ENCODE measurements at places on chromosomes 4 and X.

- DNase-seq: no peak
Observed at GRCh38 chrX:40151211-40152172, 53.7 kb upstream of the BCOR start.

- DNase-seq: no peak
Observed at GRCh38 chr4:147737623-147738022, 5.7 kb downstream of the ARHGAP10 start.

- DNase-seq: no peak
Observed at GRCh38 chr4:115234405-115235093, 121.1 kb upstream of the NDST4 start.

DNA sequence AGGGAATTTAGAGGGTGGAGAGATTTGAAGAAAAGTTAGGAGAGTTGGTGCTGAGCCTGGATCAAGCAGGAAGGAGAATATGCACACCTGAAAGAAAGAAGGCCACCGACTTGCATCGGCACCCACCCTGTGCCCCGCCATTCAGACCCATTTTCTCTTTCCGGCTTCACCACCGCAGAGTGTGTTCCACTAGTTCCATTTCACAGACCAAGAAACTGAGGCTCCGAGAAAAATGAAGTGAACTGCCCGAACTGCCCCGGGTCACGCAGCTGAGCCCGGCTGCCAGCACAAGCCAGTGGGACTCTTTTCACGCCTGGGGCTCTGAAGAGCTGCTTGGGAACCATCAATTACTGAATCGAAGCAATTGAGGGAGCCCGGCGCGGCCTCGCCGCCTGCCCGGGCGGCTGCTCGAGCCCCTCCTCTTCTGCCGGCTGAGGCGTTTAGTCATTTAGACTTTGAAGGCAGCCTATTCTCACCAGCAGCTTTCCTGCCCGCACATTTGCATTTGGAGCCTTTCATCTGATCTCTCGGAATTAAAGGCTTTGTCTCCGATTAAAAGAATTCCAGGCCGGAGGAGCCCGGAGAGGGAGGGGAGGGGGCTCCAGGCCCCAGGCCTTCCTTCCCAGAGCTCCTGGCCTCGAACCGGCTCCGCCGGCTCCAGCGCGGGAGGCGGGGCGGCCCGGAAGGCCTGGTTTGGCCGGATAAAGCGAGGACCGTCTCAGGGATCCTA, 140.2 kb upstream of the PJA1 start:
- no peak for DNase-seq

DNA sequence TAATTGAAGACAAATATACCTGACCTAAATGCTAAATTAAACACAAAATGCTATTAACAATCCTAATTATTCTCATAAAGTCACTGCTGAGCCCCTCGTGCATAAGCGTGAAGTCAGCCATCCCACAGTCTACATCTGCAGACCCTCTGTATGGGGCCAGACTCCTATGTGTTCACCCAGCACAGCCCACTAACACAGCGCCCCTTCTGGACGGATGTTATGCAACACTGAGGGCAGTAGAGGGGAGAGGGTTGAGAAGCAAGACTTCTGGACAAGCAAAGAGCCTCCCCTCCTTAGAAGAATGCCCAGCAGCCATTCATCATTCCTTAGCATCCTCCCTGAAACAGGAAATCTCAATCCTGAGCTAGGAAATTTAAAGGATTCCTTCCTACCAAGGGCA, 7.9 kb downstream of the TRPC3 start:
- no peak for DNase-seq

Measured in astrocyte (in vitro differentiated cells and primary cell).